ENCODE measurements at places on chromosomes 5 and 9. TPM values are rescaled to one million over a fixed set of nuclear protein-coding genes. Genes with fewer than 3 reads are reported as not detected.

The TMEM232 gene
- total RNA-seq, result 4.6 TPM

DNA sequence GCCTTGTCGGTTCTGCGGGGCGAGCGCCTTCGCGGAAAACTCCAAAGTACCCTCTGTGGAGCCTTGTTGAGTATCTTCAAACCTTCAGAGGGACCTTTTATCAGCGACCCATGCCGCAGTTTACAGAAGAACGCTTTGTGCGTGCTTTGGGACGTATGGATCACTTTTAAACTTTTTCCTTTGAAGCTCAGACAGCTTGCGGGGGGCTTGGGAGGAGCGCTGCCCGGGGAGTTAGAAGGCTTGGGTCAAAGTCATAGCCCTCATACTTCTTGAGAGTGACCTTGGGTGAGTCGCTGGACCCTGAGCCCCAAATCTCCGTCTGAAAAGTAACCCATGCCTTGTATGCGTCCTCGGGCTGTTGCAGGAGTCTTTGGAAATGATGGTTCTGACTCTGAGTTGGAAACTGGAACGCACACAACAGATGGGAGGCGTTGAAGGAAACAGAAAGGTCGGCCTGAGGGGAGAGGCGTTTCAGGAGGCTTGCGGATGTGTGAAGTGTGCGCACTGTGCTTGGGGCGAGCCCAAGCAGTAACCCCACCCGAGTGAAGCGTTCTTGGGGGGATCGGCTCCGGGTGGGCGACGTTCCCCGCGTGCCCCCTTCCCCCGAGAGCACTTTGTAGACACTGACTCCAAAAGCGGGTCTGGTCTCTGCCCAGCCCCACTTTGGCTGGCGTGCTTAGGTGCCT is 661 bp upstream of the SLC25A51 start:
- peak; percentile 56 for DNase-seq

GRCh38 chr5:172302047-172302710 is 18.6 kb upstream of the UBTD2 start:
- no peak for DNase-seq

The RLN2 gene
- total RNA-seq, result 2.4 TPM

Data from umbilical cord (tissue), 2 donors.